GM19239 (cell line): ENCODE measurements at places on chromosomes 12 and 14.
A peak's percentile ranks its signal among the peaks of the same experiment; 100 is the strongest.

DNA sequence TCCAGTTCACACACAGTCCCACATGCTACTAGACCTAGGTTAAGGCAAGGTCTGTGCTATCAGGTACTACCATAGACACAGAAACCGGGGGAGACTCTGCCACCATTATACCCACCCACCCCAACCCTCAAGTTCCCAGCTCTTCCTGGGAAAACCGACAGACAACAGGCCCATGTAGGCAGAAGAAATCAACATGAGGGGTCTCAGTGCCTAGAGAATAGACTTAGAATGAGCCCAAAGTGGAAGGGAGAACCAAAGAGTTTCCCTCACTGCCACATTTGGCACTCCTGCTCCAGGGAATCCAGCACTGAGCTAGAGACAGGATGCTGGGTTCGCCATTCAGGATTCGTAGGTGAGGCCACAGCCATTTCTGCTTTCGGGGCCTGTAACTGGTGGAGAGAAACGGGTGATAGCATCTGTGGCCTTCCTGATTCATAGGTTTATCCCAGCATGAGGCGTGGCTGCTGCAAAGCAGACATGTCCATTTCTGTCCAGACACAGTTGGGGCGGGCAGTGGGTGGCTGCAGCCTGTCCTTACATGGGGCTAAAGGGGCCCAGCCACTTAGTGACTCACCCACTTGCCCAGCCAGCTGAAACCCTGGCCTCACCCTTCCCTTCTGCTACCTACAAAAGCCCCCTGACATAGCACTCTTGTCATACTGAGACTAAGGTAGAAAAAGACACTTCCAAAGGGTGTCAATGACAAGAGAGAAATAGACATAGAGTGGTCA, 69.4 kb downstream of the IRF2BPL start:
- no peak for DNase-seq

DNA sequence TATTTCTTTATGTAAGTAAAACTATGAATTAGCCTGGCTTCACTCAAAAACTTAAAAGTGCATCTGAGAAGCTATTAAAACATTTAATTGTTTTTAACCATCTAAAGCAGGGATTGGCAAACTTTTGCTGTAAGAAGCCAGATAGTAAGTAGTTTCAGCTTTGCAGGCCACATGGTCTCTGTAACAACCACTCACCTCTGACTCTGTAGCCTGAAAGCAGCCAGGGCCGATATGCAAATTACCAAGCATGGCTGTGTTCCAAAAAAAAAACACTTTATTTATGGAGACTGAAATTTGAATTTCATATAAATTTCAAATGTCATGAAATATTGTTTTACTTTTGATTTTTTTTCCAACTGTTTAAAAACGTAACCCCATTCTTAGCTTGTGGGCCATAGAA, 95.3 kb downstream of the CIT start:
- no peak for DNase-seq

DNA sequence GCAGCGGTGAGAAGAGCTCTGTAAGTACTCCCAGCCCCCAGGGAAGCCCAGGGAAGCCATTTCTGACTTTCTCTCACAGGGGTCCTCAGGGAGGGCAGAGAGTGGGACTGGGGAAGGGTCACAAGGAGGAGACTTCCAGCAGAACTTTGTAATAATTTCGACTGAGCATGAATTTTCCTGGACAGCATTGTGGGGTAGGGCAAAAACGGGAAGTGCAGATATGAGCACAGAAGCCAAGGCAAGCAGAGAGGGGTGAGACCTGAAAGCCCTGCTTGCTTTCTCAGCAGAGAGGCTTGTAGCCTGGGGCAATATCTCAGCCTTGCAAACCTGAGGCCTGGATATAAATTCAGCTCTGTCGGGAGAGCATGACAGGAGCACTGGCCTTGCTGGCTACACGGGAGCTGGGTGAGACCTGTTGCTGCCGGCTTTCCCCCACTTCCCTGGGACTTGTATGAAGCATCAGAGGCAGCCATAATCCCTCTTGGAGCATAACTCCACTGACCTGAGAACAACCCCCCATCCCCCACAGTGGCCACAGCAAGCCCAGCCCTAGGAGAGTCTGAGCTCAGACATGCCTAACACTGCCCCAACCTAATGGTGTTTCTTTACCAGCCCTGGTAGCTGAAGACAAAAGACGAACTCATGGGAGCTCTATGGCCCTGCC, 9.8 kb upstream of the IQSEC3 start:
- no peak for DNase-seq

- no peak for DNase-seq
Measured at GRCh38 chr12:124940393-124941169, 26.1 kb upstream of the UBC start.

GRCh38 chr14:33103966-33104365, 165.3 kb downstream of the NPAS3 start:
- DNase-seq: no peak

DNA sequence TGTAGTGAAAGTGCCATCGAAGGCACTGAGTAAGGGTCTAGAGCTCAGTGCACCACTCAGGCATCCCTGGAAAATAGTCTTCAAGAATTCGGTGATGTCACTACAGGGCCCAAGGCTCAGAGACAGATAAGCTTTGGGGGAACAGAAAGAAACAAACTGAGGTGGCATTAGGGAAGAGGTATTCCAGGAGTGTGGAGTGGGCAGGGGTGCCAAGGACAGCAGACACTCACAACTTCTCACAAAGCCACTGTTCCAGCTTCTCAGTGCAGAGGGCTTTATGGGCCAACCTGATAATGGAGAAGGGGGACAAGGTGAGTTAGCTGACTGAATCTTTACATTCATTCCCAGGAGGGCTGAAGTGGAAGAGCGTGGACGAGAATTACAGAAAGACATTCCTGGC, 2.1 kb downstream of the LALBA start:
- no peak for DNase-seq

GRCh38 chr14:72318648-72319047, 386.4 kb downstream of the RGS6 start:
- DNase-seq: peak; percentile 5

DNA sequence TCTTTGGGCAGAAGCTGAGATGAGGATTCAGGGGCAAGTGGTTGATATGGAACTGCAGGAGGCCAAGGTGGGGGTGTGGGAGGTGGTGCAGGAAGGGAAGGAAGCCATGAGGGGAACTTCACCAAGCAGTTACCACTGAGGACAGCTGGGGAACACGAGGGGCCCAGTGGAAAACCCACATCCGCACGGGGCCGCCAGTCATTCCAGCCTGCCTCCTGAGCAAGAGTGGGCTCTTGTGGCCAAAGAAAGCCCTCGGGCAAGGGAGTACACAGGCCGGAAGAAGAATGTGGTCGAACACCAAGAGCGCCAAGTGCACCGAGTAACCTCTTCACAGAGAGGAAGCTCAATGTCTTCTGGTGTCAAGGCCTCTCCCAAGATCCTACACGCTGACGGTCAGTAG, 252.2 kb upstream of the FOXN3 start:
- DNase-seq: no peak

- no peak for DNase-seq
Measured at GRCh38 chr12:106114447-106115068, 24.2 kb downstream of the NUAK1 start.

DNA sequence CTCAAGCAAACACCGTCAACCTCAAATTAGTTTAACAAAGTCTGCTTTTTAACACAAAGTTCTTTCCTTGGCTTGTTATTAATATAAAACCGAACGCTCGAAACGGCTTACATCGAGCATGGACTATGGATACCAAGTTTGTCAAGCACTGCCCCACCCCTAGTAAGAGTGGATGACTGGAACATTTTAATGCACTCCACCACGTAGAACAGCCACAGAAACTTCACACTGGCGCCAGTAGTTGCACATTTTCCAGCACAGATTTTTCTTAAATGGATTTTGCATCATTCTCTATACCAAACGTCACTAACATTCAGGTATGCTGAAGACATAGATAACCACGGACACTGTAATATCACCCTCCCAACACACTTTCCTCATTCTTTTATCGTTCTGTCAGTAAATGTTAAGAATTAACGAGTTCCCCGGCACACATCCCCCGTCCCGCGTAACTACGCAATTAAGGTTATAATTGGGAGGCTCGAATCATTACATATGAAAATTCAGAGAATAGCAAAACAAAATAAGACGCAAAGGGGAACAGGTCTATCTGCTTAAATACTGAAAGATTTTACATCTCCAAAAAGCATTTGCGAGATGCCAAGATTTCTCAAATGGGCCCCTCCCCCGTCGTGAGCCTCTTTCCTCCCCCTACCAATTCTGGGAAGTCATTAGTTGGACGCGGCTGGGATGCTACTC, 990 bp downstream of the FERMT2 start:
- DNase-seq: no peak

- DNase-seq: no peak
Measured at GRCh38 chr14:75279153-75279762, 630 bp downstream of the FOS start.

DNA sequence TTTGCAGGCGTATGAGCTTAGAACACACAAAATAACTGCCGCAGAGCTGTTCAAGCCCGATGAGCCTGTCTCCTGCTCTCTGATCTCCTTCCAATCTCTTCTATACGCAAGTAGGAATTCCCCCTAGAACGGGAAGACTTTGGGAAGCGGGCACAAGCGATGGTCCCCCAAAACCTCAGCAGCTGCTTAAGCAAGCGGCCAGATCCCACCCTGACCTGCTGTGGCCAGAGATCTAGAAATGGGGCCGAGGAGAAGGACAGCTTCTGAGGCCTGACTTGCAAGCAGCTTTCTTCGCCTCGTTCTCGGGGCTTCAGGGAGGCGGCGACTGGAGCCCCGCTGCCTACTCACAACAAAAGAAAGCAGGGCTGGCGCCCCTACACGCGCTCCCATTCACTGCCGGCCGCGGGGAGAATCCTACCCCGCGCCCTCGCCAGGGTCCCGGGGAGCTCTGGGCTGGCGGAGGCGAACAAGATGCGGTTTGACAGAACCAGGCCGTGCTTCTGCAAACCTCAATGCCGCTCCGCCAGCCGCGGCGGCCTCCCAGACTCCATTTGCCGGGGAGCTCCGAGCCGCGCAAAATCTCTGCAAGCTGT, 922 bp downstream of the TBX5 start:
- no peak for DNase-seq

DNA sequence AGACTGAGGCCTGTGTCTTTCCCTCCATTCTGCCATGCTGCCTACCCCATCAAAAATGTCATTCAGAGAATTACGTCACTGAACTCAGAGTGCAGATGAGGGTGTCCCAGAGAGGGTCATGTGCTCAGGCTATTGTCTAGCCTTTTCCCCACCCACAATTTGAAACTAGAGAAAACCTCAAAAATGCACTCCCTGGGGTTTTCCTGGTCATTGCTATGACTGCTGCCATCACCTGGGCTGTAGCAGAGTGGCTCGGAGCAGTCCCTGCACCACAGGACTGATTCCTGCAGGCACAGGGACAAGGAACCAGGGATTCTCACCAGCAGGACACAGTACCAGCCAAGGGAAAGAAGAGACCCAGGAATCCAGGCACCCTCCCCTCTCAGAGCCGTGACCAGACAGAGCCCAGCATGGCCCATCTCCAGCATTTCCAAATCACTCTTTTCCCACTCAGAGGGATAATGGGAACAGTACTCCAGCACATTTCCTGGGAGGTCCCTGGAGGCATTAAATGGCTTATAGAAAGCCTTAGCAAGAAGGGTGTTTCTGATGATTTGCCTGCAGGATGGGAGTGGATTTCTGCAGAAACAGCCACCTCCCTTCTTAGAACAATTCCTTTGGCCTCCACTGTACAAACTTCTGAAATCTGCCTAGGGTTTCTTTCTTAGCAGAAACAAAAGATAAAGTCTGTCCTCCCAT, 45.9 kb downstream of the VWF start:
- no peak for DNase-seq

- DNase-seq: peak; percentile 28
Measured at GRCh38 chr14:103763730-103764488, 48.3 kb downstream of the ZFYVE21 start.

- no peak for DNase-seq
Measured at GRCh38 chr14:105465209-105466031, 9.2 kb upstream of the CRIP2 start.

GRCh38 chr14:68230950-68231717, 411.6 kb downstream of the RAD51B start:
- DNase-seq: no peak

DNA sequence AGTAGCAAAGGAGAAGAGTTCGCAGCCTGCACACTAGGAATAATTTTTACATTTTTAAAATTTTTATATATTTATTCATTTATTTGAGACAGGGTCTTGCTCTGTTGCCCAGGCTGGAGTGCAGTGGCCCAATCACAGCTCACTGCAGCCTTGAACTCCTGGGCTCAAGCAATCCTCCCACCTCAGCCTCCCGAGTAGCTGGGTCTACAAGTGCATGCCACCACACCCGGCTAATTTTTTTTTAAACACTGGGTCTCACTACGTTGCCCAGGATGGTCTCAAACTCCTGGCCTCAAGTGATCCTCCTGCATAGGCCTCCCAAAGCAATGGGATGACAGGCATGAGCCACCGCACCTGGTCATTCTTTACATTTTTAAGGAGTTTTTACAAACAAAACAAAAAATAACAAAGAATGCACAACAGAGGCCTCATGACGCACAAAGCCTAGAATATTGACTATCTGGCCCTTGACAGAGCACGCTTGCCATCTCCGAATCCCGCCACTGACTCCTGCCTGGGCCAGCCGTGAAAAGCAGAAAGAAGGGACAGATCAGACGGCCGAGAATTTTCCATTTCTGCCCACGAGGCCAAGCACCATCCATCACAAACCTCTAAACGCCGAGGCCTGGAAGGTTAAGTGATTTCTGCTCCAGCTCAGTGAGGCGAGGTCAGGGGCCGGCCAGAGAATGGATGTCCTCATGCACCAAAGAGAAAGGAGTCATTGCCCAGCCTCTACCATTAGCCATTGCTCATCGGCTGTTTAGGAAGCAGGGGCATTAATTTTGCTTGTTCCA, 120.0 kb downstream of the SCARB1 start:
- DNase-seq: no peak

DNA sequence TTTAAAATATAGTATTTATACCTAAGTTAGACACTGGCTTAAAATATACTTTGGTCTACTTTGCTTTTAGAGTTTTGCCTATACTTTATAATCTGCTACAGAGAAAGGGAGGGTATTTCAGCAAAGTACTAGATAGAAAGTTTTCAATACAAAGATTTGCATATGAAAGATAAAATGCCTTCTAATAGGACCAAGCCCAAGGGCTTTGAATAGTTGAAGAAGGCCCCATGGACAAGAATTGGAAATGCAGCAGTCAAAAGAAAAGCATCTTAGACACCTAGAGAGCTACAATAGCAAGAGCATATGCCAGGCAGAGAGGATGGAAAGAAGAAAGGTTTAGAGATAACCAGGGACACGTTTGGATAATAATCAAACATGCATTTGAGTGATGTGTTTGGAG, 83.1 kb upstream of the DNM1L start:
- DNase-seq: no peak

DNA sequence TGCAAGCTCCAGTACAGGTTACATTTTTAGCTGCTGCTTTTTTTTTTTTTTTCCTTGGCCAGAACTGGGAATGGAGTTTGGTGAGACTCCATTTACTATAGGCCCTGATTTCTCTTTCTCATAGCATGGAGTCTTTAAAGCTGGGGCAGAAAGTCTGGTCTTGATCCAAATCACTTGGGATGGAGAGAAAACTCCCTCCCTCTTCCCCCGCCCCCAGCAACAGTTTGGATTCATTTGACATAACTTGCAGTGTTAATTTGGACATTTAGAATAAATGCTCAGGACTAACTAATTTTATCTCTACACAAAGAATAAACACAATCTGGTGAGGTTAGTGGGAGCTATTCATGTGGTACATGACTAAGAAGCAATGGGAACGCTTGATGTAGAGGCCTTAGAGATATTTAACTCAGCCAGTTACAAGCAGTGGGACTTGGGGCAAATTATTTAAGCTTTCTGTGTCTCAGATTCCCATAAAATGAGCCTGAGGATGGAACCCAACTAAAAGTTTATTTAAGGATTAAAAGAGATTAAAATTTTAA, 107.3 kb upstream of the ARHGAP5 start:
- DNase-seq: no peak
